ENCODE measurements at places on chromosomes 13 and 19.

- DNase-seq, result no peak
Observed at GRCh38 chr13:112465251-112466131, 89.3 kb downstream of the SPACA7 start.

DNA sequence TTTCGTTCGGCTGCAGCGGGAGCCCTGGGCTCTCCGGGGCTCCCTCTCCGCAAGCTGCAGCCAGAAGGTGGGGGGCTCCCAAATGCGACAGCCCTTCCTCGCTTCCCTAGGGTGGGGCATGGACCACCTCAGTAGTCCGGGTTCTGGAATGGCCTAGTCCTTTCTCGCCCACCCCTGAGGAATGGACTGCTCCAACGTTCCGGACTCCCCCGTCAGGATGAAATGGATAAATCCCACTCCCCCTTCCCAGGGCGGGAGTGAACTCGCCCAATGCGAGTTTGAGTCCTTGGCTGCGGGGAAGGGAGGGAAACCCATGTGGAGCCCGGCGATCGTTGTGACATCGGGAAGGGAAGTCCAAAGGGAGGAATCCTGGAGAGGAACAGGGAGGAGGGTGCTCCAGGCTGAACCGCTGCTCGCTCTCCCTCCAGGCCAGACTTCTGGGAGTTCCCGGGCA is 5.5 kb downstream of the HRC start:
- no peak for DNase-seq

- DNase-seq, result no peak
Observed at GRCh38 chr13:22447132-22447886, 733.5 kb upstream of the SGCG start.

- no peak for DNase-seq
Observed at GRCh38 chr13:113617961-113618360, 33.4 kb downstream of the TFDP1 start.

GRCh38 chr13:95159458-95159857 is 141.8 kb downstream of the ABCC4 start:
- DNase-seq, result no peak

DNA sequence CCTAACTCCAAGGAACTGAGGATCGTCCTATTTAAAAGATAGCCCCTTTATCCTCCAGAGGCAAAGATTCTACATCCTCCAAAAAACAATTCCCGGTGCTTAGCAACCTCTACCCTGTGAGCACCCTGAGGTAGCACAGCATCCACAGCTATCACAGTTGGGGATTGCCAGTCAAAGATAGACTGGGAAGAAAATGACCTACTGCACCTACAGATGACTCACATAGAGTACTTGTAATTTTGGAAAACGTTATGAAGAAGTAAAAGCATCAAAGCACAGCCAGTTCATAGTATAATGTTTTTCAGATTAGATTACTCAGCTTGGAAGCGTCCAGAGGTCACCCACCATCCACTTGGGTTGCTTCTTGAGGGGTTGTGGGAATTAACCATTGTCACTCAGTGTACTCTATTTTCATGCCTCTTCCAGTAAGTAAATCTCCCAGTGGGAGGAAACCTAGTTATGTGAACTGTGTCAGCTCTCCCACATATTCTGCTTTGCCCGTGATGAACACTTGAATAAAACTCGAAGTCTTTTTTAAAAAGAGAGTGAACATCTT is 8.9 kb upstream of the FAM124A start:
- DNase-seq, result no peak

GRCh38 chr13:44648392-44649103 is 72.4 kb upstream of the TSC22D1 start:
- DNase-seq, result no peak

GRCh38 chr13:66407128-66407527 is 823.0 kb downstream of the PCDH9 start:
- DNase-seq, result no peak

GRCh38 chr19:39370735-39371134 is 20.2 kb downstream of the PAF1 start:
- DNase-seq, result no peak
